ENCODE measurements at places on chromosomes 6 and 20.

- no peak for DNase-seq
Observed at GRCh38 chr6:105596284-105596755, 193.4 kb upstream of the PREP start.

GRCh38 chr6:161128680-161129196, 137.2 kb downstream of the MAP3K4 start:
- no peak for DNase-seq

GRCh38 chr6:39451831-39452230, 129.3 kb upstream of the KCNK16 start:
- no peak for DNase-seq

DNA sequence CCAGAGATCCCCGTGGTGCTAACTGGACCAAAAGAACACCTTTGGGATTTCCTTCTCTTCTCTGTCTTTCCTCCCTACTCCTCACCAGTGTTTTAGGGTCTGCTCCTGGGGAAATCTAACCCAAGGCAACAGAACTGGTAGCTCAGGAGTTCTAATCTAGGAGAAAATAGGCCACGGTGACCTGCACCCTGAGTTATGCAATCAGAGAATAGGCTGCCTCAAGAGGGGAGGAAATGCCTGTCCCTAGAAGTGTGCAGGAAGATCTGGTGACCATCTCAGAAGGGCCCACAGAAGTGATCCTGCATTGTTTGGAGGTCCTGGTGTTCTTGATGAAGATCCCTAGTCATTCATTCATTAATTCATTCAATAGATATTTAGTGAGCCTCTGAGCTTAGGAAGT, 3.4 kb downstream of the ETV7 start:
- no peak for DNase-seq

DNA sequence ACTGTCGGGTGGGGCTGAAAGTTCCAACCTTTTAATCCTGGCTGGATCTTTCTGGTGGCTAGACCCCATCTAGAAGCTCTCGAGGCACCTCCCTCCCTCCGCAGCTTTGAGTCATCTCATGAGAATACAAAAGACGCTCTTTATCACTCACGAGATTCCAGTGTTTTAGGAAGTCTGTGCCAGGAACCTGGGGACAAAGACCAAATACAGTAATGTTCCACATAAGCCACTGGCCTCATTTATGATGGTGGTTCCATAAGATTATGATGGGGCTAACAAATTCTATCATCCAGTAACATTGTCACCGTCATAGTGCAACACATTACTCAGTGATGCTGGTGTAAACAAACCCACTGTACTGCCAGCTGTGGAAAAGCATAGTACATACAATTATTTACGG, 48.7 kb downstream of the NCOA7 start:
- DNase-seq: no peak

DNA sequence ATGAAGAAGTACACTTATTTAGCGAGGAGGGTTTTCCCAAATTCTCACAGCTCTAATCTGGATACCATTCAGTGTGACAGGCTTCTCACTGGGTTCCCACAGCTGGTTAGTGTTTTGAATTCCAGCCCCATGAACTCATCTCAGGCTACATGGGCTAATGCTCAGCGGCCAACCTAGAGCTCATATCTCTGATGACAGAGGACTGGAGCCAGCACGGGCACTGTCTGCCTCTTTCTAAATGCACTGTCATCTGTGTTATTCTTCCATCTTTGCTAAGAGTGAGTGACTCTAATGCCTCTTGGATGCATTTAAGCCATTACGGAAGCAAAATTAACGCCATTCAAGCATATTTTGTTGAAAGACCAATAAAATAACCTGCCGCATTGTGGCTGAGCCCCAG, 308.9 kb upstream of the JAG1 start:
- DNase-seq: no peak

DNA sequence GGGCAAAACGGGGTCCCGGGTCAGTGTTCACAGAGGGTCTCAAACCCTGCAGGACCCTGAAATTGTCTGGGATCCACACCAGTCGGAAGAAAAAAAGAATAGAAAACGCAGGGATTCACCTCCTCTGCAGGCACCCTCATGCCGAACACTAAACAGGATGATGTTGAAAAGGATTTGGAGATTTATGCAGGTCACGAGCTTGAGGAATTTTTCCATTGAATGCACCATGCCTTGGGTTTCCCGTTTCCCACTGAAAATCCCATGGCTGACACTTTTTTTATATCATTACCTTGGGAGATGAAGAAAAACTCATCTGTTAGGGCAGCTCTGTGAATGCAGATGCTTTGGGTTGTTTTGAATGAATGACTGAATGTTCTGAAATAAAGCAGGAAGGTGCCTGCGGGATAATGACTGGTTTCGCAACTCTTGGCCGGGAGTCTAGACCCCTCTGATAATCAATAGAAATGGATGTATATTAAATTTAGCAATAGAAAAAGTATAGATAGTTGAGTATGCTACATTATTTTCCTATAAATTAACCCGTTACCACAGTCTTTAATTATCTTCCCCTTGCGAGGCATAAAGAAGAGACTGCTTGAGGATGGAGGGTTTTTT, 147.5 kb upstream of the AFDN start:
- no peak for DNase-seq

- no peak for DNase-seq
Observed at GRCh38 chr20:8971669-8972316, 97.1 kb upstream of the PLCB4 start.

GRCh38 chr6:6875818-6876470, 231.8 kb upstream of the RREB1 start:
- no peak for DNase-seq

Measured in endothelial cell (in vitro differentiated cells).